GM12892 (cell line): ENCODE measurements at places on chromosomes 1 and 21.

GRCh38 chr1:56501888-56502287, 77.5 kb downstream of the PLPP3 start:
- DNase-seq: no peak

GRCh38 chr1:53128401-53128800, 14.0 kb downstream of the SLC1A7 start:
- no peak for DNase-seq

DNA sequence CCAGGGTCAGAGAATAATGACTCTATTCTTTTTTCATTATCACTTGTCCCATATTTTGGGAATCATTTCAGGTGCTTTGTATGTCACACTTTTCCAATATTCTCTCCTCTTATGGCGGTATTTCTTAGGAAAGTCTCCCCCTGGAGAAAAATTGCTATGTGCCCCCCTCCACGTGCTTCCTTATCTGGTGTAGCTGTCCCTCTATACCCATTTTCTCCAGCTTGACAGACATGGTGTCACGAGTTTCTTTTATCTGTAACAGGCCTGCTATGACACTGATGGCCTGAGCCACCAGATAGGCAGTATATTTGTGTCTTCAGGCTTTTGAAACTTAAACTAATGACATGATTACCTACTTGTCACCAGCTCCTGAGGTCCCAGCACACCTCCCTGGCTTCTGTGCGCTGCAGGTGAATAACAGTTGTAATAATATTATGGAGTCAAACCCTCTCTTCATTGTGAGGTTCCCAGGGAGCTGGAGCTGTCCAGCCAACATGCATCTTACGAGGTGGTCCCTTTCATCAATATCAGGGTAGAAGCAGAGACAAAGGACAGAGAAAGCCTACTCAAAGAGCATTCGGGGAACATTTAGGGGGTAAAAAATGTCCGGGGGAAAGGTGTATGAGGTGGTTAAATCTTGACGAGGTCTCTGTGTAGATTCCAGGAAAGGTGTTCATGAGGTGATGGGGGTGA, 71.2 kb upstream of the DUSP10 start:
- no peak for DNase-seq

DNA sequence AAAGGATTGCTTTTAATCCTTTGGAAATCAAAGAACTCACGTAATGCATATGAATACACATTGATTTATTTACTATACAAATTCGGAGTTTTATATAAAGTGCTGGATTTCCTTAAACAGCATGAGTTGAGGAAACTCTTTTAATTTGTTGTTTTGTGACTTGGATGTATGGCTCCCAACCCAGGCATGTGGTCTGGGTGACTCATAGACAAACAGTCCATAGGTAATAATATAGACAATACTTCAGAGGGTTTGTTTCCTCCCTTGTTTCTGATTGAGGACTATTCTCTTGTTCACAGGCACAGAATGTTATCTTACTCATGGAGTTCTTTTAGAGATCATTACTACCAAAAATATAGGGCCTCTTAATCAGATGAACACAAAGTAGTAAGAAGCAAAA, 43.8 kb downstream of the XPR1 start:
- DNase-seq: no peak

- no peak for DNase-seq
Observed at GRCh38 chr1:60234776-60235175, 161.2 kb upstream of the C1orf87 start.

DNA sequence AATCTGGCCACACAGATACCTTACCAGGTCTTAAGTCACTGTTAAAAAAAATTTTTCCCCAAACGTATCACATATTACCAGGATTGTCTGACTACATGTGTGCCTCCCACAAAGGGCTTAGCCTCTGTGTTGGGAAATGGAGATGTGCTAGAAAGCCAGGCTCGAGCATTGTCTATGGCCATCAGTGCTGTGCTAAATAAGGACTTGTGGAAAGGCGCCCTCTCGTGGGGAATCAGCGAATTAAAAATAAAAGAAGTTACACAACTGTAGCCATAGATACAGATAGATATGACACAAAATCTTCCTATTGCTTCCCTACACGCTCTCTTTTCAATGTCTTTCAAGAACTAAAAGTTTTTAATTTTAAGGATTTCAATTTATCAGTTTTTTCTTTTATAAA, 47.5 kb upstream of the CRNN start:
- DNase-seq: no peak

DNA sequence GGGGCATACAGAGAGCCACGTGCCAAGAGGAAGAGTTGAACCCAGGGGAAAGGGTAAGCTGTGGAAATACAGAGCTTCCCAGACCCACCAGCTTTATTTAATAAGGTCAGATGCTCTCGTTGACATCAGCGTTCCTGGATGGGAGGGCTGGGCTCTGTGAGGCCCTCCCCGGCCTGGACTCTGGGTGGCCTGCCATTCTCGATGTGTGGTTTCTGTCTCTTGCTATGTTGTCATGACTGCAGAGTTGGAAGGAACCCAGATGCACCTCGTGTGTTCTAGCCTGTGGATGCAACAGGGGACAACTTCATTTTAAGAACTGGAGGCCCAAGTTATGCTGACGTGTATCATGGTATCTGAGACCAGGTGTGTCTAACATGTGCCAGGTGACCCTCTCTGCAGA, 101.7 kb downstream of the PCBP3 start:
- no peak for DNase-seq

DNA sequence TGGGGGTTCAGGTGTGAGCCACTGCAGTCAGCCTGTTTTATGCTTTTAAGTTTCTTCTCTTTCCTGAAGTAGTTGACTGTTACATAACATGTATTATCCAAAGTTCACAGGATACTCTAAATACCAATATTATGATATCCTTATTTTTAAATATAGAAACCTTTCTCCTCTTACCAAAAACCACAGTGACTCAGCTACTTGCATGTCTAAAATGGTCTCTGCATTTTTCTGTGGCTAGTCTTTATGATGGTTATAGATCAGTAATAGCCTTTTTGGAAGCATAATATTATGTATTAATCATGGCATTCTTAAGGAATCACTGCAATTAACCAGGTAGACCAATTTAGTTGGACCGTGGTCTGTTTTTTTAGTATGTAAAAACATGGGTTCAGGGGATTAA, 210.8 kb upstream of the CACYBP start:
- no peak for DNase-seq

DNA sequence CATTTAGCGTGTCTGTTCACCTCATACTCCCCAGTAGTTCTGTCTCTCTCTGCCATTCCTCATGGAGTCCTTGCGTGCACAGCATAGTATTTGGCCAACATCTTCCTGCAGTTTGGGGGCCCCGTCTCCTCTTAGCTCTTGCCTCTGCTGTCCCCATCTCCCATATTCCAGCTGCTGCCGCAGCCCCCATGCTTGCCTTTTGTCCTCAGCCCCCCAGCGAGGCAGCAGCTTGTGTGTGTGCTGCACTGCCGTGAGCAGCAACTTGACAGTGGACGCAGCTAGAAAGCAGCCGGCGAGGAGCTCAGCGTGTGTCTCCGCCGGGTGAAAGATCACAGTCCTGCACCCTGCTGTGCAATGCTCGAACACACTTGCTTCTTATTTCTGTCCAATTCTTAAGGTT, 164.2 kb upstream of the COL6A1 start:
- no peak for DNase-seq

DNA sequence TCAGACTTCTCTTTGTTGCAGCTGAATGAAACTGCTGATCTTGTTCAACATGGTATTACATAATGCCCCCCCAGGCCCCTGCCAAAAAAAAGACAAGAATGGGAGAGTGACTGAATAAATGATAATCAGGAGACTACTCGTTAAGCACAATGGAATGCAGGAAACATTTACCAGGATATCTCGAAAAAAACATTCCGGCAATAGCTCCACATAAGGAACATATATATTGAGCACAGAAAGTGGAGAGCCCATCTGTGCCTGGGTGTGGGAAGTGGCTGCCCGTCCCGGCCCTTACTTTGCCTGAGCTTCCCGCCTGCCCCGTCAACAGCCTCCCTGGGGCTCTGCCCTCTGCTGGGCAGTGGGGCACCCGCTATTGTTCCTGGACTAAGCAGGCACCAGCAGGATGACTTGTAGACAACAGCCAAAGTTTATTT, 13.3 kb downstream of the TRIM11 start:
- no peak for DNase-seq

GRCh38 chr1:224213438-224214119, 30.5 kb downstream of the DEGS1 start:
- DNase-seq: no peak

GRCh38 chr21:27700974-27701614, 734.2 kb upstream of the ADAMTS5 start:
- DNase-seq: no peak
